ENCODE measurements at places on chromosomes 6 and 20.

GRCh38 chr20:53934421-53935343 is 135.7 kb downstream of the BCAS1 start:
- DNase-seq: peak; percentile 76

DNA sequence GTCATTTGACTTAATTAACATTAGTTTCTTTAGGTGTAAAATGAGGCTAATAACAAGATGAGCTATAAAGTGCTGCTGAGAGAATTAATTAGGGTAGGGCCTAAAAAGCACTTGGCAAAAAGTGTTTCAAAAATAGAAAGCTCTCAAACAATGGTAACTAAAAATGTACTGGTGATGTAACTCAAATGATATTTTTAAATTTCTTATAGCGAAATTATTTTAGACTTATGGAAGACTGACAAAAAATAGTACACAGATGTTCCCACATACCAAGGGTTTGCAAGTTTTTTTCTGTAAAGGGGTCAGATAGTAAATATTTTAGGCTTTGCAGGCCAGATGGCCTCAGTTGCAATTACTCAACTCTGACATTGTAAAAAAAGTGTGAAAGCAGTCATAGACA is 190.7 kb upstream of the UFL1 start:
- DNase-seq: no peak

DNA sequence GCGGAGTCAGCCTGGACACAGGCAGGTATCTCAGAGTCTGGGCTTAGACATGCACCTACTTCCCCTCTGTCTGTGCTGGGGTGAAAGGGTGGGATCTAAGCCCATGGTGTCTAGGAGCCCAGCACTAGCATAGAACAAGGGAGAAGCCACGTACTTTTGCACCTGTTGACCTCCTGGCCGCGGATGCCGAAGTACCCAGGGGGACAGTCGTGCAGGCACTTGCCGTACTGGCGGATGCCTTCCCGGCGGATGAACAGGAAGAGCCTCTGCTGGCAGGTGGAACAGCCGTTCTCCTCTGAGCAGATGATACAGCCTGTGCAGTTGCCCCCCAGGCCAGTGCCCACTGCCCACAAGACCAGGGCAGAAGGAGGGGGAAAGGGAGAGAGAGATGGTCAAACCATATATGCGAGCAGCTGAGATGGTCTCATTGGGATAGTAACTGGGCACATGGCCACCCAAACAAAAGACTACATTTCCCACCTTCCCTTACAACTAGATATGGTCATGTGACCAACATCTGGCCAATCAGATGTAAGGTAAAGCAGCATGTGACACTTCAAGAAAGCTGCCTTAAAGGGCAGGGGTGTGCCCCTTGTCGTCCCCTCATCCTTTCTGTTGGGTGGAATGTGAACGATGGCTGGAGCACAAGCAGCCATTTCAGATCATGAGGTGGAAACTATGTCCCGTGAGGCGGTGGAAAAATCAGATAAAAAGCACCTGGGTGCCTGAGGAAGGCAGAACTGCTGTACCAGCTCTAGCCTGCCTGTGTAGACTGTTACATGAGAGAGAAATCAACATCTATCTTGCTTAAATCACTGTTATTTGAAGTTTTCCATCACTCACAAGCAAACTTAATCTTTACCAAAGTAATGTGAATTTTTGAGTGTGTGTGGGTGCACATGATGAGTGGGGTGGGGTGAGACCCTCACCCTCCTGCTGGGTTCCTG is 34.0 kb downstream of the RSPO4 start:
- DNase-seq: peak; percentile 46

DNA sequence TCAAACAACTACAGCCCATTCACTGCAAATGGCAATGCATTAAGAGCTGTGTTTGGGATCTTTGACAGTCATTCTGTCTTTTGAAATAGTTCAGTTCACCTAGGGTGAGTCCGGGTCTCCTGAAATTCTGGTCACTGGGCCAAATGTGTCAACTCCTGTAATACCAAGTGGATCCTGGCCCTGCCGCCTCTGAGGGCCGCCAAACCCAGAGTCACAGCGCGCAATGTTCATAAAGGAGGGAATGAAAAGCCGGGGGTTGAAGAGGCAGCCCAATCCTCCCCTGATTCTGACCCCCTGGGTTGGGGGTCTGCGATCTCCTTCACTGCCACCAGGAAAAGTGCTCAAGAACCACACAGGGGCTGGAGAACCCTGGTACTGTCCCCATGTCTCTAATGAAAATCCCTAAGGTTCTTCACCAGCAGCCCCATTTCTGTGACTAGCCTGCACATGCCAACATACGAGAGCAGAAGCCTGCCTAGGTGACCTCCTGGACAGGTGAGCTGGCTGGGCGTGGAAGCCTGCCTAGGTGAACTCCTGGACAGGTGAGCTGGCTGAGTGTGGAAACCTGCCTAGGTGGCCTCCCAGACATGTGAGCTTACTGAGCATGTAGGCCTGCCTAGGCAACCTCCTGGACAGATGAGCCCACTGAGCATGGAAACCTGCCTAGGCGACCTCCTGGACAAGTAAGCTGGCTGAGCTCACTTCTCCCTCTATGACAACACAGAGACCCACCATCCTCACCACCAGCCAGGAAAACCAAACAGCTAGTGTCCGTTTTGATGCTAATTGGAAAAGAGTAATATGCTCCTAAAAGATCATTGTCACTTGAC is 16.1 kb upstream of the APMAP start:
- DNase-seq: no peak

DNA sequence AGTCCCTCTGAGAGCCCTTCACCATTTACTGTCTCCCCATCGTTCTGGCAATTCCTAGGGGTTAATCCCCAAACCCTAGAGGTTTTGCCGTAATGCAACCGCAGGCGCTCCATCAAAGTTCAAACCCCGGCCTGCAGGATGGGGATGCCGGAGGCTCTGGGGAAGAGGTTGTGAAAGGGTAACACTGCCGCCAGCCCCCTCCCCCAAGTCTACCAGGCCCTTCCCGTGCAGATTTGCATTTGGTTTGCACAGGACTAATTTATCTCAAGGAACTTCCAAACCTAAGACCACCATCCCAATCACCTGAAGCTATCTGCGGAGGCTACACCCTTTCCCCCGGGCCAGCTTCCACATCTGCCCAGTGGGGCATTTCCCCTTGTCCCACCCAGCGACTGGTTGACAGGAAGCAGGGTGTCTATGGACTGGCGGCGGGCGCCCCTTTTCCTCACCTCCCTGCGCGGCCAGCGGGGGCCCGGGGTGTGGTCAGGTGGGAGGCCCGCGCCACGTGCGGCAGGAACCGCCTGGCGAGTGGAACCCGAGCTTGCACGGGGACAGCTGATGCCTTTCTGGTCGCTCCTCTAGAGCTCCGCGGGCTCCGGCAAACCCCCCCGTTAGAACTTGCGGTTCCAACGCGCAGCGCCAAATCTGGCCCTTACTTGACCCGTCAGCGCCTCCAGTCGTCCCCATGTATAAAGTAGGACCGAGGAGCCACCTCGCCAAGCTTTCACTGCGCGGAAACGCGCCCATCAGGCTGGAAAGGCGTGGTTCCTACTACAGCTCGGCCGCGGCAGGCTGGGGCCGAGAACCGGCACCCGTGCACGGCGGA is 9.4 kb upstream of the SLC4A11 start:
- DNase-seq: peak; percentile 34

GRCh38 chr20:62355878-62356588 is 11.1 kb downstream of the LAMA5 start:
- no peak for DNase-seq

DNA sequence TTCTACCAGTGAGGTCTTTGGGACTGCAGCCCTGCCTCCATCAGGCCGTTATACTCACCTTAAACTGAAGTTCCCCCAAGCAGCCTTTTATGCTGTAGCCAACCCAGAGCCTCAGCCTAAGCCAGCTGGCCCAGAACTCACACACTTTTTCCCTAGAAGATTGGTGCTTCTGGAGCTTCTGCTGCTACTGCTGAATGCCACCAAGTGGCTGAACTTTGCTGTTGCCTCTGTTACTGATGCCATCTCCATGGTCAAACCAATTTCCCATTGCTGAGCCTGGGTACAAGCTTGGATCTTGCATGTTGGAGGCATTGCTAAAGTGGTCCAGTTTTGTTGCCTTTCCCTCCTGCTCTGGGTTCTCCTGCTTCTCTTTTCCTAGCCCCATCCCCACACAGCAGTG is 15.0 kb upstream of the TBX18 start:
- DNase-seq: no peak

DNA sequence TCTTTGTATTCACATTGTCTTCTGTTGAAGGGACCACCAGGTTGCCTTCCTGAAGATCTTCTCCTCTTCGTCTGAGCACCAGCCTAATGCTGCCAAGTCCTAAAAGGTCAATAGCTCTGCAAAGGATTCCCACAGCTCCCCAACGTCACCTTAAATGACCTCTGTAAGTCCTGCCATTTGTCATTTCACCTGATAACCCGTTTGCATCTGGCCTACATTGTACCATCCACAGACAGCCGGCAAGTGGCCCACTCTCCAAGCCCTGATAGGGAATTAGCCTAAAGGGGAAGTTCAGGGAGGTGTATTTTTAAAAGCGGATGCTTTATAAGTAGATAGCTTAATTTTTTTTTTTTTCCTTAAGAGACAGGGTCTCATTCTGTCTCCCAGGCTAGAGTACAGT is 127.8 kb downstream of the ZMYND8 start:
- no peak for DNase-seq

DNA sequence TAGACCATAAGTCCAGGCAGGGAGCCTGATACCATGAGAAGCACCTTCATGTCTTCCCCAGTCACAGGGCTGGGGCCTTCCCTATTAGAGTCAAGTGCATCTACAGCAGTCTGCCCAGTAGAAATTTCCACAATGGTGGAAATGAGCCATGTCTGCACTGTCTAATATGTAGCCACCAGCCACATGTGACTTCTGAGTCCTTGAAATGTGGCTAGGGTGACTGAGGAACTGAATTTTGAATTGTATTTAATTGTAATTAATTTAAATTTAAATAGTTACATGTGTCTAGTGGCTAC is 300.2 kb downstream of the CLIC5 start:
- DNase-seq: no peak

GRCh38 chr20:17365831-17366230 is 139.0 kb downstream of the PCSK2 start:
- DNase-seq: no peak

DNA sequence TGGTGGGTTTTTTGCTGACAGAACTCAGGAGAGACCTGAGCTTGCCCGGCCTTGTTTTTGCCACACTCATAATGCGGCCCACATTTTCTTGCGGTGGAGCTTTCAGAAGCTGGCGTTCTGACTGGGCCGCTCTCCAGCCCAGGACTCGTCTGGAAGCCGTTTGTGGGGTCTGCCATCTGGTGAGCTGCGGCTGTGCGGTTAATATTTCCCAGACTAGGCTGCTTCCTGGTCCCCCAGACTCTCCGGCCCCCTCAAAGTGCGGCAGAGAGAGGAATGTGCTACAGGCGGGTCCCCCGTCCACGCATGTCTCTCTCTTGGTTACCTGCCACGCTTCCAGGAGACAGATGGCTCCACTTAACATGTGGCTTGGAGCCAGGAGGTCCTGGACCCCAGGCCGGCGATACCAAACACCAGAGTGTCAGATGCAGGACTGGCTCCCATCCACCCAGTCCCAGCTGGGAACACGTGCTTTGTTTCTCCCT is 128.9 kb upstream of the PMEPA1 start:
- DNase-seq: no peak

DNA sequence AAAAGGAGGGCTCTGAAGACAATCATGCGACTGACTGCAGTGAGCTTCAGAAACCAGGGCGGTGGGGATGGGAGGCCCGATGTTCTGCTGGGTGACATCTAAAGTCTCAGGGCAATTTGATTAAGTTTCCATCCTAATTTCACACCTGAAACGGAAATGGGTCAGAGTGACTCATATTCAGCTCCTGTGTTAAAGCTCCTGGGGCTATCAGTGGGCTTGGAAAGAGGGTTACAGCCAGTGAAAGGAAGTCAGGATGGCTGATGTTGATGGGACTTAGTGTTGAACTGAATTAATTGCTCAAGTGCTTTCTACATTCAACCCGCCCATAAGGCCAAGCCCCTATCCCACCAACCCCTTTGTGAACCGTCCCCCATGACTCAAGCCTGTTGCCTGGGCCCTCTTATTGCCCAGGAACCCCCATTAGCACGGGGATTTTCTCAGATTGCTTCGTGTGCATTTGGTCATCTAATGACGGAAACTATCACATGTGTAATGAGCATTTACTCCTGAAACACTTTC is 47.1 kb upstream of the TBC1D7 start:
- DNase-seq: no peak

- DNase-seq: no peak
These were observed 33.6 kb upstream of the BTN3A2 start for GRCh38 chr6:26331218-26332073.

DNA sequence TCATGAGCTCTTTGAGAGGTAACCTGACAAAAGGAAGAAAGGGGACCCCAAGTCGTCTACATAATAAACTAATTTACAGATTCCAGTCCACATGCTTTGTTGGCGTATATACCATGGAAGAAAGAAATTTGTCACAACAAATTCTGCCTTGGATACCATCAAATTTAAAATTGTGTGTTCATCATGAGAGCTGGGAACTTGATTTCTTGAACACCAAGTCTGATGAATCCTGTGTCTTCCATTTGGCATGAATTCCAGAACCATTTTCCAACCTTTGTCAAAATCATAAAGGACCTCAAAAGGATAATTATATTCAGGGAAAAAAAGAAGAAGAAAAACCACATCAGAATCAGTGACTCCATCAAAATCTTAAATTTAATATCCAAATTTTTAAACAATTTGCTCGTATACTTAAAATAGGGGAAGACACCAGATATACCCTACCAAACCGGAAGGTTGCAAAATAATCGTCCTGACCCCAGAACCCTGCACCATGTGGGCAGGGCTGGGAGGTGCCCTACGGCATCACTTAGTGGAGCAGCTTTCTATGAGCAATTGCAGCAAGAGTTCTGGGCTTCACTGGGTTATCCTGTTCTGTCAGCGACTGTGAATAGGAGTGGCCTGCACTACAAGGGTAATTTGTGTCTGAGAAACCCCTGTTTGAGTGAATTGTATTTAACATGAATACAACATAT is 74.1 kb upstream of the INSM1 start:
- DNase-seq: no peak

DNA sequence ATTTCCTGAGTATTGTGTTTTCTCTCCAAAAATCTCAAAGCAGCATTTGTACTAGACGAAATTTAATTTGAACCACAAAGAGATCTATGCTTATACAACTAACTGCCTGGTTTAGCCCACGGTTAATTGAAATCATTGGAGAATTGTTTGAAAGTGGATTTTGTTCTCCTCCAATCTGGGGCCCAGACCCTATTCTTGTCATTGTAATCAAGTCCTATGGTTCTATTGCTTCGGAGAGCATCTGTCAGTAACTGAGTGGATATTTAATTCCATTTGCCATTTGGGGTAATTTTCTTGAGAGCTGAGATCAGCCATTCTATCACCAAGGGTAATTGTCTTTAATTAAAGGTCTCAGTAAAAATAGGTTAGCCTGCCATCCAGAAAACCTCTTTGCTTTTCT is 117.0 kb upstream of the KCNG1 start:
- no peak for DNase-seq

- peak; percentile 73 for DNase-seq
These were observed 14.9 kb upstream of the TTPAL start for GRCh38 chr20:44460795-44461141.

All from suppressor macrophage (primary cell).